ENCODE measurements at places on chromosomes 12 and 14.

DNA sequence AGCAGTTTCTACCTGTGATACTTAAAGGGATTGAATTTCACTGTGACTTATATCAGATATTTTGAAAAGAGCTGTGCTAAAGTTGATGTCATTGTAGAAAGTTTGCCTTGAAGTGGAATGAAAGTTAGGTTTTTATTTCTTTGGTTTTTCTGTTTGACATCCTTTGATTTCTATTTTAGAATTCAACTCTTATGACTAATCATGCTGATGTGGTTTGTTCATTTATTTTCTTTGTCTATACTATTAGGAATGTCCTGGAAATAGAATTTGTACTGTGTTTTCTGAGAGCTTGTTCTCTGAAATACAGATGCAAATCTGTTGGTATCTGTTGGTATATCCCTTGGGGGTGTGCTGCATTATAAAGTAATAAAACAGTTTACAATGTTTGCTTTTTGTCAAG, 3.3 kb downstream of the CNOT2 start:
- DNase-seq, result no peak

GRCh38 chr12:116166306-116166705, 111.2 kb downstream of the MED13L start:
- no peak for DNase-seq

GRCh38 chr14:102363182-102363943, 622 bp downstream of the TECPR2 start:
- DNase-seq, result peak; percentile 8

DNA sequence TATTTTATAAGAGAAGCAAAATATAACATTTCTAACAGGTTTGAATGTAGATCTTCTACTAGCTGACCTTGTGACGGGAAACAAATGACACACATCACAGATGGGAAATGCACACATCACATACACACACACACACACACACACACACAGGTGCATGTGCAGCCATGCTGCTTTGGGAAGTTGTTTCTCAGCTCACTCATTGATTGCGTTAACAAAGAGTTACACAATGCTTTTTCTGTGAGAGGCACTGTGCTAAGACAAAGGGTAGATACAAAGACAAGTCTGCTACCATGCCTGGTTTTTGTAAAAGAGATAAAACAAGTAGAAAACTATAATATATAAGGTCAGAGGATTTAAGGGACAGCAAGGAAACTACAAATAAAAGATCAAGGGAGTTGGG, 1.3 kb upstream of the NR1H4 start:
- no peak for DNase-seq

- DNase-seq, result no peak
These were observed 8.2 kb upstream of the HOXC6 start for GRCh38 chr12:54019924-54020590.

All from CMK (cell line).